ENCODE measurements at places on chromosomes 2 and 18. TPM values are rescaled to one million over a fixed set of nuclear protein-coding genes. Genes with fewer than 3 reads are reported as not detected.

GRCh38 chr2:175035806-175036205 is 30.6 kb upstream of the CHN1 start:
- H3K27me3 ChIP-seq: no peaks in the 10 kb centered on the region
- H3K4me3 ChIP-seq: no peak overlapping the region
- no peak overlapping the region for H3K27ac ChIP-seq
- no peak for DNase-seq
- no peaks in the 10 kb centered on the region for H3K36me3 ChIP-seq

DNA sequence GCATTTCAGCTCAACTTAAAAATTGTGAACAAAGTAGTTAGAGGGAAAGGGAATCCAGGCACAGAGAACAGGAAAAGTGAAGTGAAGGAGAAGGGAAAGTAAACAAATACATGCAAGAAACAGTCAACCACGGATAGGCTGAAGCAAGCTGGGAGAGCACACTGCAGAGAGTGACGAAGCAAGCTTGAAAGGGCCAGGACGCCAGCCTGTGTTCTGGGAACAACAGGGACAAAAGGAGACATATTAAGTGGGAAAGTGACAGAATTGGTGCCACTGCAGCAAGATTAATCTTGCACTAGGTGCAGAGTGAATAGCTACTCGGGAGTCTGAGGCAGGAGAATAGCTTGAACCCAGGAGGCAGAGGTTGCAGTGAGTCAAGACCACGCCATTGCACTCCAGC is 197.3 kb downstream of the SOX11 start:
- H3K4me3 ChIP-seq: no peak overlapping the region
- H3K36me3 ChIP-seq: no peaks in the 10 kb centered on the region
- no peaks in the 10 kb centered on the region for H3K27me3 ChIP-seq
- no peaks in the 10 kb centered on the region for H3K4me1 ChIP-seq
- no peak overlapping the region for H3K27ac ChIP-seq

DNA sequence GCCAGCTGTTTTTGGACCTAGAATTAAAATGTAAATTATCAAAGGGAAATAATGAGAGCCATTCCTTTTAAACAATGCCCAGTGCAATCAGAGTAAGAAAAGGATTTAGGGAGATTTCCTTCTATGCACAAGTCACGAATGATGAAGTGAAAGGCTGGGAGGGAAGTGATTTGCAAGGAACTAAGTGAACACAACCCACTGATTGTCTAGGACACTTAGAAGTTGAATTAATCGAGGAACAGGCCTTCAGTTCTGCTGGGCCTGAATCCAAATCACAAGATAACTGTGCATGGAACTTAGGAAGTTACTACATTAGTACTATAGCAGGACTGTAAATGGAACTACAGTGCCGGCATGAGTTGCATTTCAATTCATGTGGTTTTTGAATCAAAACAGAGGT is 17.7 kb downstream of the MAP2 start:
- no peak for DNase-seq
- H3K4me3 ChIP-seq: no peak overlapping the region
- H3K27me3 ChIP-seq: no peaks in the 10 kb centered on the region
- H3K36me3 ChIP-seq: no peaks in the 10 kb centered on the region
- H3K27ac ChIP-seq: no peak overlapping the region
- H3K4me1 ChIP-seq: no peaks in the 10 kb centered on the region

- no peak overlapping the region for H3K4me3 ChIP-seq
- no peaks in the 10 kb centered on the region for H3K4me1 ChIP-seq
- no peak overlapping the region for H3K27ac ChIP-seq
- no peaks in the 10 kb centered on the region for H3K36me3 ChIP-seq
- no peaks in the 10 kb centered on the region for H3K27me3 ChIP-seq
These were observed 477.3 kb downstream of the MBD2 start for GRCh38 chr18:53747210-53747609.

SLC23A3 gene
- total RNA-seq: 2.3 TPM

ASPRV1 gene
- 0.98 TPM for total RNA-seq

PARD6G gene
- total RNA-seq: 0.33 TPM

Data from activated CD4-positive, alpha-beta memory T cell treated with anti-CD3 and anti-CD28 coated beads, Interleukin-2, amount 10 ng/mL, durations not matched to agents 7 days and 5 days (primary cell).